Putamen (tissue), 1 donor: ENCODE measurements at places on chromosomes 7 and 10.

- no peak for DNase-seq
Observed at GRCh38 chr7:80643336-80643915, 5.0 kb downstream of the CD36 start.

DNA sequence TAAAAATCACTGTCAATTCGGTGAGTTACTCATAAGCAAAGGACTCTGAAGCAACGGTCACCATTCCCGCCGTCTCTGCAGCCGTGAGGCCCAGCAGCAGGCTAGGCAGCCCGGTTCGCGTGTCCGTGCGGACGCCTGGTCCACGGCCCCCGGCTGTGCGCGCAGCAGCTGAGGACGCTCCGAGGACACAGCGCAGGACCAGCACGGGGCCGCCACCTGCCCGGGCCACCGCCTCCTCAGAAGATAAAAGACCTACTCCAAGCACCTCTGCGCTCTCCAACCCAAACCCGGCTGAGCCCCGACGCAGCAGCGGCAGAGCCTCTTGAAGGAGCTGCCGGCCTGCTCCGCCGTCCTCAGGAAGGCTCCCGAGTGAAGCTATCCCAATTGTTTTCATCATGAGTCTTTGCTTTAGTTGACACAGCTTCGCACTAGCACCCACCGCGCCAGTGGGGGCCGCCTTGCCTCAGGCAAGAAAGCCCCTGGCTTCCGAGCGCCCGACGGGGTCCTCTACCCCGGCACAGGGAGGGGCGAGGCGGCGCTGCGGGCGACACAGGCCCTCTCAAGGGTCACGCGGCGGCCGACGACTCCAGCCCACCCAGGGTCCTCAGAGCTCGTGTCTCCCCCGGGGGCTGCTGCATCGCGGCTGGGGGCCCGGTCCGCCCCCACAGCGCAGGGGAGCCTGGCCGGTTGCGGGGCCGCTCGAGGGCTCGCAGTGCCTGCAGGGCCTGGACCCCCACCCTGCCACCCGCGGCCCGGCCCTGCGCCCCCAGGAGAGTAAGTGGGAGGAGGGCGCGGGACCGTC lies 16.9 kb upstream of the GPR146 start:
- no peak for DNase-seq

DNA sequence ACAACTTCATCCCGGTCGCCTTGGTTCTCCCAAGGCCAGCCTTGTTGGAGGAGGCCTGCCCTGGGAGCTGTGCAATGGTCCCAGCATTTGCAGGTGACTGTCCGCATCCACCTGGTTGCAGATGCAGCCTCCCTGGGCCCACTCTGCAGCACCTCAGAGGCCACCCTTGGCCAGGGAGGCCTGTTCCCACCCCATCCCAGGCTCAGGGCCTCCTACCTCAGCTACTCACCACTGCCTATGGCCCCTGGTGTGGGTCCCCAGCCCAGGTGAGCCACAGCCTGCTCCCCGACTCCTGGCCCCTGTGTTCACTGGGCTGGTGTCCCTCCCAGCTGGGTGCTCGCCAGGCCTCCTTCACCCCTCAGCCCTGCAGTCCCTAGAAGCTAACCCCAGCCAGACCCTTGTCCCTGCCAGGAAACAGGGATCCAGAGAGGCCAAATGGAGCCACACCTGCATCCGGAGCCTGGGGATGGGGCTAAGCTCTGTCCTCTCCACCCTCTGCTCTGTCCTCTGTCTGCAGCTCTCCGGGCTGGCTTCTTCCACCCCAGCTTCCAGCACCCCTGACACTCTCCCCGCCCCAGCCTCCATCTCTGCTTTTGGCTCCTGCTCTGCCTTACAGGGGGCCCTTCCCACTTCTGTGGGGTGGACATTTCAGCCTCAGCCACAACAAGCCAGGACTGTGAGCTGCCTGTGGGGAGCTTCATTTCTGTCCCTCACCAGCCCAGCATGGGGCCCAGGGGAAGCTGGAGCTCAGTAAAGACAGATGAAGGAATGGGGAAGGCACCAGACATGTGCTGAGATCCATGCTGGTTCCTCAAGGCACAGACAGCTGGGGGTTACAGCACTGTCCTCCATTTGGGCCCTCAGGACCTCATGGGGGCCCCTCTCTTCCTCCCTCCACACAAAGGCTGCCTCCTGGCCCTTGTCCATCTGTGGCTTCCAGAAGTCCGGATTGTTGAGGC lies 35.6 kb upstream of the ANTXRL start:
- DNase-seq: no peak

DNA sequence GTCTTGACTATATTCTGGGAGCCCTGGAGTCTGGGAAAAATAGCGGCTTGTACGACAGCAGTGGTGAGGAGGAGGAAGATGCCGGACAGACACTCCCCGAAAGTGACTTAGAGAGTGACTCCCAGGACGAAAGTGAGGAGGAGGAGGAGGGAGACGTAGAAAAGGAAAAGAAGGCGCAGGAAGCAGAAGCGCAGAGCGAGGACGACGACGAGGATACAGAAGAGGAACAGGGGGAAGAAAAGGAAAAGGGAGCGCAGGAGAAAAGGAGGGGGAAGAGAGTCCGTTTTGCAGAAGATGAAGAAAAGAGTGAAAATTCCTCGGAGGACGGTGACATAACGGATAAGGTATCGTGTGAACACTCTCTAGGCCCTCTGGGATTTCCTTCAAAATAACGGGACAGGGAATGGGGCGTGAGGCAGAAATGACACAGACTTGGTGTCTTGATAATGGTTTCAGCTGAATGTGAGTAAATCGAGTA lies 908 bp downstream of the NOM1 start:
- no peak for DNase-seq

- DNase-seq: no peak
Observed at GRCh38 chr10:8061274-8062211, 7.1 kb downstream of the GATA3 start.

- DNase-seq: peak; percentile 39
Observed at GRCh38 chr7:128164061-128164954, 76.8 kb upstream of the LEP start.
